Renal cortex interstitium (tissue), 15 donors: ENCODE measurements at places on chromosomes 11 and 22. TPM values are rescaled to one million over a fixed set of nuclear protein-coding genes. Genes with fewer than 3 reads are reported as not detected.
A peak's percentile ranks its signal among the peaks of the same experiment; 100 is the strongest.

DNA sequence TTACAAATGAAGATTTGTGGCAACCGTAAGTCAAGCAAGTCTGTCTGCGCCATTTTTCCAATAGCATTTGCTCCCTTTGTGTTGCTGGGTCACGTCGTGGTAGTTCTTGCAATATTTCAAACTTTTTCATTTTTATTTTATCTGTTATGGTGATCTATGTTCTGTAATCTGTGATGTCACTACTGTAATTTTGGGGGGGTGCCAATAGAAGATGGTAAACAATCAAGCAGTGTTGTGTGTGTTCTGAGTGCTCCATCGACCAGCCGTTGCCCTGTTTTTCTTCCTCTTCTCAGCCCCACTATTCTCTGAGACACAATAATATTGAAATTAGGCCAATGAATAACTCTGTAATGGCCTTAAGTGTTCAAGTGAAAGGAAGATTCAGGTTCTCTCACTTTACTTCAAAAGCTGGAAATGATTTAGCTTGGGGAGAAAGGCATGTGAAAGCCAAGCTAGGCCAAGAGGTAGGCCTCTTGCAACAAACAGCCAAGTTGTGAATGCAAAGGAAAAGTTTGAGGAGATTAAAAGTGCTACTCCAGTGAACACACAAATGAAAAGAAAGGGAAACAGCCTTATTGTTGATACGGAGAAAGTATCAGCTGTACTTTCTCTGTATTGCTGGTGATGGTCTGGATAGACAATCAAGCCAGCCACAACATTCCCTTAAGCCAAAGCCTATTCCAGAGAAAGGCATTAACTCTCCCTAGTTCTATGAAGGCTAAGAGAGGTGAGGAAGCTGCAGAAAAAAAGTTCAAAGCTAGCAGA lies 7.5 kb downstream of the ZC3H12C start:
- no peak for DNase-seq

- no peak for DNase-seq
These were observed 9.0 kb upstream of the CCT8L2 start for GRCh38 chr22:16601437-16602223.

DNA sequence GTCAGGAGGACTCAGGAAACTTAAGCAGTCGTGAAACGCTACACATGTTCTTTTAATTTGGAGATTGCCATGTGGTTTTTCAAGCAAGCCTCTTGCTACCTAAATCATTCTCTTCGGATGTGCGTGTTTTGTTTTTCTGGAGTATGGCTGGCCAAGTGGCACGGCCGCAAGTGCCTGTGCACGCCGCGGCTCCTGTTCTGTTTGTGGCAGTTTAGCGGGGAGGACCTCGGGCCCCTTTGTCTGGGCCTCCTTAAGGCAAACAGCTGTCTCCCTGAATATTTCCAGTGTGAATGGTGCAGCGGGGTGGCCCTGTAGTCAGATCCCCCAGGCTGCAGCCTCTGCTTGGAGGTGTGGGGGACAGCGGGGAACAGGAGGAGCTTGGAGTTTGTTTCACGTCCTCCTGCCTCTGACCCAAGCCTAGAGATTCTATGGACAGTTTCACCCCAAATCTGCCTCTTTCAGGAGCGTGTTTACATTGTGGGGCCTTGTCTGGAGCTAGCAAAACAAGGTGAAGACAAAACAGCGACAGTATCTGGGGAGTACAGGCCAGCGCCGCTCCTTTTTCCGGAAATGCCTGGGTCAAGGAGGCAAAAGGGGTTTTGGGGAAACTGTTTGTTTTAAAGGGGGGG lies 1.3 kb downstream of the LRP5 start:
- DNase-seq, result no peak

Gene PKP3
- 3.4 TPM for polyA plus RNA-seq

- DNase-seq, result no peak
These were observed 21.6 kb upstream of the IL18BP start for GRCh38 chr11:71977090-71977489.

DNA sequence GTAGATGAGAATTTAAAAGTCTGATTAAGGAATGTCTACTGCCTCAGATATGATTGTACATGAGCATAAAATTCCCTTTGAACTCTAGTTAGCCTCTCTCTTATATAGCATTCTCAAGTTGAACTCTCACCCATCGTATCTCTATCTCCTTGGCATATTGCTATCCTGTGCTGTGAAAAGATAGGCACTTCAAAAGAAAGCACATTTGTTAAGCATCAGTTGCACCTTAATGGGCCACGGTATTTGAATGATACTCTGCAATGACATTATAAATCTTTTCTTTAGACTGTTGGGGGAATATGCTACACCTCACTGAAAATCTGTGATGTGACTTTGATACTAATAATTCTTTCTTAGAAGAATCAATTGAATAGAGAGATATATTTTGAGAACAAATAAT lies 570.7 kb downstream of the JRKL start:
- no peak for DNase-seq

DNA sequence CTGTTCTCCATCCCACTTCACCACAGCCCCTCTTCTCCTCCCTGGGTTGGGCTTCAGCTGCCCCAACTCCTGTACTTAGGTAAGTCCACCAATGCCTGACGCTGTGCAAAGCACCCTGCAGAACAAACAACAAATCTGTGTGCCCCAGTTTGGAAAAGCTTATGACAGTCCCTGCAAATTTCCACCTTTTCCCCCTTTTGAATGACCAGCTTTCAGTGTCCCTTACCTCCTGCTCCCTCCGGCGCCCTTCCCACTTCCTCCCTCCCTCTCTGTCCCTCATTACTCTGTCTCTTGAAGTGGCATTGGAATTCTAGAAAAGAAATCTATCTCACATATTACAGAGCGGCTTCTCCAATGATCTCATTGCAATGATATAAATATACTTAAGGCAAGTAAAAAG lies 352.9 kb upstream of the B3GAT1 start:
- DNase-seq, result no peak

DNA sequence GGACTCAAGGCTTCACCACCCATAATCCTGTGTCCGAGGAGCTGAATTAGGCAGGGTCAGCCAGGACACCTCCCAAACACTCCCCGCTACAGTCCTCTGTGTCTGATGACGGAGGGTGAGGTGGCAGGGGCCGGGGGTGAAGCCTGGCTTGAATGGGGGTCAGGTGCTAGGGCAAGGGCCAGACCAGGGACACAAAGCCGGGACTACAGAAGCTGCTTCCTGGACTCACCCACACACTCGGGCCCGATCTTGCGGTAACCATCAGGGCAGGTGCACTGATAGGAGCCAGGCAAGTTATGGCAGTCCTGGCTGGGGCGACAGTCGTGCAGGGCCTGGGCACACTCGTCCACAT lies 2.3 kb downstream of the EFEMP2 start:
- no peak for DNase-seq

- DNase-seq, result peak; percentile 17
These were observed 19.2 kb upstream of the PGM2L1 start for GRCh38 chr11:74417379-74417804.

DNA sequence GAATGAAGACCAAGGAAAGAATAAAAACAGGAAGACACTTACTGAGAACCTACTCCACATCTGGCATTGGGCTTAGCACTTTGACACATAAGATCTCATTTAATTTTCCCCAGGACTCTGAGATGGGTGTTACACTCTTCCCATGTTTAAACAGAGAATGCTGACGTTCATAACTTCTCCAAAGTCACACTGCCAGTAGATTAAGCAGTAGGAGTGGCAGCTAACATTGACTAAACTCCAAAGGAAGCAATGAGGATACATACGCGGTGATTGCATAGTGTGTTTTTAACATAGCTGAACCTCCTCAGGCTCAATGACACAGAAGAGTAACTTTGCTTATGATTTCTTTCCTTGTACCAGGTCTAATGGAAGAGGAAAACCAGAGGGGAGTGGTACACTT lies 14.5 kb upstream of the OR10V1 start:
- DNase-seq, result no peak

GRCh38 chr22:19143967-19144400 lies 467 bp downstream of the ESS2 start:
- DNase-seq, result no peak
